ENCODE measurements at places on chromosomes 13 and 19. TPM values are rescaled to one million over a fixed set of nuclear protein-coding genes. Genes with fewer than 3 reads are reported as not detected.

PPP1R37 gene
- 25.9 TPM for total RNA-seq

RFPL4AL1 gene
- total RNA-seq, result not detected

ELF1 gene
- 47.7 TPM for total RNA-seq

ARHGAP35 gene
- 31.5 TPM for total RNA-seq

BCAM gene
- total RNA-seq, result 15.7 TPM

TSPAN16 gene
- total RNA-seq, result not detected

SMIM44 gene
- not detected for total RNA-seq

MPND gene
- 9.6 TPM for total RNA-seq

PRR22 gene
- 0.19 TPM for total RNA-seq

MAP2K7 gene
- total RNA-seq, result 9.4 TPM

MAST3 gene
- 0.90 TPM for total RNA-seq

DACH1 gene
- total RNA-seq, result 4.0 TPM

C19orf38 gene
- total RNA-seq, result 0.28 TPM

KCNN4 gene
- 0.90 TPM for total RNA-seq

EHD2 gene
- 88.3 TPM for total RNA-seq

ARRDC5 gene
- not detected for total RNA-seq

SYCN gene
- not detected for total RNA-seq

Data from endothelial cell of coronary artery (primary cell).